ENCODE measurements at places on chromosomes 16 and 17. TPM values are rescaled to one million over a fixed set of nuclear protein-coding genes. Genes with fewer than 3 reads are reported as not detected.

The DRC3 gene
- total RNA-seq: 0.29 TPM

The CIAO3 gene
- total RNA-seq: 49.5 TPM

The FOXF1 gene
- total RNA-seq: not detected

The SLC2A4 gene
- total RNA-seq: 0.42 TPM

The HAP1 gene
- 0.76 TPM for total RNA-seq

The CDC6 gene
- total RNA-seq: 4.7 TPM

The ABCC3 gene
- not detected for total RNA-seq

The RNF157 gene
- total RNA-seq: 17.8 TPM

The MRPL38 gene
- total RNA-seq: 133 TPM

The TBC1D3C gene
- not detected for total RNA-seq

The CMIP gene
- total RNA-seq: 163 TPM

GRCh38 chr17:76417499-76418143 is 33.2 kb downstream of the SPHK1 start:
- no peak overlapping the region for H3K27ac ChIP-seq
- peaks cover 46% of the 10 kb centered on the region for H3K4me1 ChIP-seq
- H3K4me3 ChIP-seq: peak overlapping the region; percentile 34
- peaks cover 2% of the 10 kb centered on the region for H3K27me3 ChIP-seq

DNA sequence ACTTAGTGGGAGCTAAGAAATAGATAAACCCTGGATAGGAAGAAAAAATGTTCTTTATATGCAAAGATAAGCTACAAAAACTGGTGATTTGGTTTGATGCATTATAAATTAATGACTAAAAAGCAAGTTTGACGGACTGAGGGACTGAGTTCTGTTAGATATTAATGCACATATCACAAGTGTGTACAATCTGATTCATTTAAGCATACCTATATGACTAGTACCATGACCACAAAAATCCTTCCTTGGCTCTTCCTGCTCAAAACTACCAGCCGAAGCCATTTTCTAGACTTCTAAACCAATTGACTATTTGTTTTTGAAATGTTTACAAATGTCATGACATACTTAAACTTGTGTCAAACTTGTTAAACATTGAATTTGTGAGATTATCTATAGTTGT is 374.5 kb upstream of the MON1B start:
- H3K27me3 ChIP-seq: no peaks in the 10 kb centered on the region
- peaks cover 5% of the 10 kb centered on the region for H3K4me1 ChIP-seq
- no peaks in the 10 kb centered on the region for H3K36me3 ChIP-seq
- DNase-seq: no peak
- no peak overlapping the region for H3K27ac ChIP-seq

DNA sequence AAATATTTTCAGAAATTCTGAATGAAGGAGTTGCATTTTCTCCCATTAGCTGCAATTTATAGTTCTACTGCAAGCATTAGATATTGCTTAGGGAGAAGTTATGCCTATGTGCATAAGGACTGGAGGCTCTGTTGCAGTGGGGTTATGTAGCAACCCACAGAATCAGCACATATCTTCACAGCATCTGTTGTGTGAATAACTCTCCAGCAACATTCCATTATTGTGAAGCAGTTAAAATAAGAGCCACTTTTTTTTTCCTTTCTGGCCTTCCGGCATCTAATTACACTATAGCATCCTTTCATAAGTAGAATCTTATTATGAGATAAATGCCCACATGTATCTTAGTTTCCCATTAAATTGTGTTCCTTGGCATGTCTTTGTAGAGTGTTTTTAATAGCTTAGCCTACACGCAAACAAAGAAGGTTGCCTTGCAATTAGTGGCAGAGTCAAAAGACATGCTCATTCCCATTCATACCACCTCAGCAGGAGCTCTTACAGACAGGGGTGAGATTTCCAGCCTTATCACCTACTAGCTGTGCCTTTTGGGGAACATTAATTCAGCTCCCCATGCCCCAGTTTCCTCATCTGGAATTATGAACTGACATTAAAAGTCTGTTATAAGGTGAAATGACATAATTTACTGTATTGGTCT is 596.0 kb upstream of the GOT2 start:
- DNase-seq: no peak
- H3K27ac ChIP-seq: no peak overlapping the region
- H3K4me1 ChIP-seq: no peaks in the 10 kb centered on the region
- peaks cover 4% of the 10 kb centered on the region for H3K27me3 ChIP-seq
- H3K4me3 ChIP-seq: no peak overlapping the region
- no peaks in the 10 kb centered on the region for H3K36me3 ChIP-seq

DNA sequence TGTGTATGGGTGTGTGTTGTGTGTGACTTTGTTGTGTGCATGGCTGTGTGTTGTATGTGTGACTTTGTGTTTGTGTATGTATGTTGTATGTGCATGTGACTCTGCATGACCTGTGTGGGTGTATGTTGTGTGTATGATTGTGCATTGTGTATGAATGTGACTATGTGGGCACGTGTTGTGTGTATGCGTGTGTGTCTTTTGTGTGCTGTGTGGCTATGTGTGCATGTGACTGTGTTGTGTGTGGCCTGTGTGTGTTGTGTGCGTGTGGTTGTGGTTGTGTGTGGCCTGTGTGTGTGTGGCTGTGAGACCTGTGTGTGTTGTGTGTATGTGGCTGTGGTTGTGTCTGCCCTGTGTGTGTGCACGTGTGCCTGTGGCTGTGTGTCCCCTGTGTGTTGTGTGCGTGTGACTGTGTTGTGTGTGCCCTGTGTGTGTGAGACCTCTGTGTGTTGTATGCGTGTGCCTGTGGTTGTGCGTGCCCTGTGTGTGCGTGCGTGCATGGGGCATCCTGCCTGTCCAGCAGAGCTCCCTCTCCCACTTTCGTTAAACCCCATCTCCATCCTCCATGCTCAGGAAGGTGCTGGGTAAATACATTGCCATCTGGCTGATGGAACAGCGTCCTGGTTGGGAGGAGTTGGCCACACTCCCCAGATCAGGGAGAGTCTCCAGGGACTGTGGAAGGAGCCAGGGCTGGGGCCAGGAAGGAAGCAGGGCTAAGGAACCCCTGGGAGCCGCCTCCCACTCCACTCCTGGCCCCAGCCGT is 90.1 kb upstream of the GSE1 start:
- H3K27me3 ChIP-seq: peaks cover 11% of the 10 kb centered on the region
- H3K4me1 ChIP-seq: peaks cover 32% of the 10 kb centered on the region
- DNase-seq: no peak
- H3K4me3 ChIP-seq: peak overlapping the region; percentile 83
- peaks cover 9% of the 10 kb centered on the region for H3K36me3 ChIP-seq
- peak overlapping the region; percentile 93 for H3K27ac ChIP-seq

- no peak overlapping the region for H3K27ac ChIP-seq
- H3K27me3 ChIP-seq: no peaks in the 10 kb centered on the region
- no peaks in the 10 kb centered on the region for H3K4me1 ChIP-seq
- no peak overlapping the region for H3K4me3 ChIP-seq
- peaks cover 4% of the 10 kb centered on the region for H3K36me3 ChIP-seq
These were observed 144.0 kb downstream of the MYO1D start for GRCh38 chr17:32732900-32733299.

- no peak for DNase-seq
- H3K27me3 ChIP-seq: peaks cover 5% of the 10 kb centered on the region
These were observed 50.6 kb downstream of the PGS1 start for GRCh38 chr17:78428836-78429617.

GRCh38 chr17:76381633-76382350 is 2.6 kb upstream of the SPHK1 start:
- H3K27me3 ChIP-seq: peaks cover 18% of the 10 kb centered on the region
- no peaks in the 10 kb centered on the region for H3K36me3 ChIP-seq
- H3K4me3 ChIP-seq: peak overlapping the region; percentile 30
- DNase-seq: no peak
- no peak overlapping the region for H3K27ac ChIP-seq
- H3K4me1 ChIP-seq: peaks cover 9% of the 10 kb centered on the region

GRCh38 chr16:81752876-81753227 is 26.2 kb upstream of the PLCG2 start:
- no peak for DNase-seq
- no peak overlapping the region for H3K4me3 ChIP-seq
- no peaks in the 10 kb centered on the region for H3K4me1 ChIP-seq
- H3K27me3 ChIP-seq: no peaks in the 10 kb centered on the region
- no peaks in the 10 kb centered on the region for H3K36me3 ChIP-seq
- H3K27ac ChIP-seq: no peak overlapping the region

GRCh38 chr16:51150165-51150887 is 744 bp downstream of the SALL1 start:
- peak overlapping the region; percentile 94 for H3K27ac ChIP-seq
- H3K4me3 ChIP-seq: peak overlapping the region; percentile 91
- no peaks in the 10 kb centered on the region for H3K36me3 ChIP-seq
- H3K4me1 ChIP-seq: peaks cover 41% of the 10 kb centered on the region

GRCh38 chr17:48442819-48443218 is 12.8 kb upstream of the SKAP1 start:
- peaks cover 4% of the 10 kb centered on the region for H3K4me1 ChIP-seq
- DNase-seq: no peak
- no peak overlapping the region for H3K4me3 ChIP-seq

GRCh38 chr17:1377334-1377733 is 22.7 kb downstream of the YWHAE start:
- H3K4me3 ChIP-seq: no peak overlapping the region
- no peaks in the 10 kb centered on the region for H3K36me3 ChIP-seq
- H3K27me3 ChIP-seq: peaks cover 9% of the 10 kb centered on the region
- no peak for DNase-seq
- peaks cover 39% of the 10 kb centered on the region for H3K4me1 ChIP-seq

DNA sequence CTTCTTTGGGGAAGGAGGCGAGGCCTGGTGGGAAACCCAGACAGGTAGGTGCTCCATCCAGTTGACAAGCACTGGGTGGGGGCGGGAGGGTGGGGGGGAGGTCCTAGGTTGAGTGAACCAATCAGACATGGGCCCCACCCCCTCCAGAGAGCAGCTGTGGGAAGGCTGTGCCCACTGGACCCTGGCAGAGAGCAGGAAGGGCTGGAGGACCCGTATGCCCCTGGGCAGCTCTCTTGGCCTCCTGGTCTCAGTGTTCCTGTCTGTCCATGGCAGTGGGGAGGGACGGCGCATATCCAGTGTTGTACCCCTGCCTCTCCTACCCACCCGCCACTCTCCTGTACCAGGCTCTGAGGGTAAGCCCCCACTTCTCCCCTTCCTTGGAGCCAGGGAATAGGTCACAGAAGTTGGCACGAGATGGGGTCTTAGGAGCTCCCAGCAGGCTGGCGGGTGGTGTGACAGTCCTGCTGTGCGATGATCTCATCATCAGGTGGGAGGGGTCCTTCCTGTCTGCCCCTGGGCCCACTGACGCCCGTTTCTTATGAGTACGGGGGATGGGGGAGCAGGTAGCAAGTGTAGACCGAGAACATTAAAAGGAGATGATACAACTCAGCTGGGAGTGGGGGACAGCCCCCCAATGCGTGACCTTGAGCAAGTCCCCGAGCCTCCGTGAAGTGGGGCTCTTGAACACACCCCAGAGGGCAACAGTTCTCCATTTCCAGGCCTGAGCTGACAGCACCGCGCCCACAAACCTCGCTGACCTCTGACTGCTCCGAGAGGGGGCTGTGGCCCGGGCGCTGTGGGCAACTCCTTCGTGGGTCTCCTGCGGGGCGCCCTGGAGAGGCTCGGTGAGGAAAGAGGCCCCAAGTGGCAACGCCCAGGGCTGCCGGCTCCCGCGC is 1.2 kb upstream of the ZFPM1 start:
- no peaks in the 10 kb centered on the region for H3K36me3 ChIP-seq

DNA sequence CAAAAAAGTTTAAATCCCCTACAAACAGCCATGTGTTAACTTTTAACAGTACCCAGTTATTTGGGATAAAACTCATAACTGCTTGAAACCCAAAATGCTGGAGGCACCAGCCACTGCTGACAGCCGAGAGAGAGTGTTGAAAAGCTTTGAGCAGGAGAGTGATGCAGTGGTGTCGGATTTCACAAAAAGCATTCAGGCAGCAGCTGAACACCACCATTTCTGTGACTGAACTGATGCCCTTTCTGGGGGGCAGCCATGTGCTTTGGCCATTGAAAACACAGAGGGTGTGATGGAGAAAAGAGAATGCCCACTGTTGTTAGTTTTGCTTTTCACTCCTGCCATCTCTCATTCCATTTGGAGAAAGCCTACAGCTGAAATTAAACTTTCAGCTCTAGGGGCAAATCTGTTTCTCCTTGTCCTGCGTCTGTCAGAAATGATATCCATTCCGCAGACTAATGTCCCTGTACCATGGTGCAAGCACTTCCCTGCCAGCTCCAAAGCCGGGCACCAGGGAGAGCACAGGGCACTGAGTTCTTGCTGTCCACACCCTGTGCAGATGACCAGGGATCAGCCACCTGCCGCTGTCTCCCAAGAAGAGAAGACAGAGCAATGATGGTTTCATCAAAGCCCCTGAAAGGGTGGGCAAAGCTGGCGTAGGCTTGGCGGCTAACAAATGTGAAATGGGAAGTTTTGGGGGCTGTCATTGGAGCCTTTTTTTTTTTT is 16.6 kb upstream of the MLYCD start:
- H3K27ac ChIP-seq: no peak overlapping the region
- no peaks in the 10 kb centered on the region for H3K36me3 ChIP-seq
- no peak overlapping the region for H3K4me3 ChIP-seq
- peaks cover 21% of the 10 kb centered on the region for H3K4me1 ChIP-seq

DNA sequence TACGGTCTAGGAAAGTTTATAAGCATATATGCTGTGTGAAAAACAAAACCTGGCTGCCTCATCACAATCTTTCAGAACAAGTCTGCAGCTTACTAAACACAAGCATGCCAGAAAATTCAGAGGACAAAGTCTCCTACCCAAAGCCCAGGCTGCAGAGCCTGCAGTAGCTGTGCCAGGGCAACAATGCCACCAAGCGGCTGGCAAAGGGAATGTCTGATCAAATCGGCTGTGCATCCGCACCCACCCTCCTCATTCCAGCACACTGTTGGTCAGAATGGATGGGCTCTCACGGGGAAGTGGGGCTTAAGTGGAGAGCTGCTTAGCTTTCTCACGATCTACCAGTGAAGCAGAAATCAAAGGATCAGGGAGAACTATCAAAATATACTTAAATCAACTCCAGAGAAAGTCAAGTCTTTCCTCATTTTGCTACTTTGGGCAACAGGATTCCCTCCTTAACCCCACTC is 73.5 kb downstream of the CYTH1 start:
- peak; percentile 71 for DNase-seq
- no peaks in the 10 kb centered on the region for H3K4me1 ChIP-seq
- no peaks in the 10 kb centered on the region for H3K27me3 ChIP-seq
- no peak overlapping the region for H3K27ac ChIP-seq
- no peak overlapping the region for H3K4me3 ChIP-seq

- H3K4me3 ChIP-seq: no peak overlapping the region
- peaks cover 5% of the 10 kb centered on the region for H3K36me3 ChIP-seq
- peaks cover 2% of the 10 kb centered on the region for H3K27me3 ChIP-seq
- H3K27ac ChIP-seq: no peak overlapping the region
These were observed 130.9 kb downstream of the STX8 start for GRCh38 chr17:9444687-9445086.

DNA sequence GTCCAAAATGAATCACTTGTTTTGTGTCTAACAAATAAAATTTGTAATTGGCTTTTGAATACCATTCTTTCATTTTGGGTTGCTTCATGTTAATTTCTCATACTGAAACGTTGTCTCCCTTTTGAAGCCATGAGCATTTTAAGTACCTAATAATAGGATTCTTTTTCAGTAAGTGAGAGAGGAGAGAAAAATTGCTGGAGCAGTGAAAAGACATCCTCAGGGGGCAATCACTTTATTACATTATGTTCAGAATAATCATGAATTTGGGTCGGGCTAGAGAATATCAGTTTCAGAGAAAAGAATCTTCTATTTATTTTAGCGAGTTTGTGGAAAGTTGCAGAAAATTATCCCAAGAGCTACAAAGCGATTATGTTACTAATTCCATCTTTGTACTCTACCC is 96.8 kb downstream of the CNTNAP4 start:
- DNase-seq: no peak
- no peak overlapping the region for H3K4me3 ChIP-seq
- H3K4me1 ChIP-seq: no peaks in the 10 kb centered on the region
- H3K27ac ChIP-seq: no peak overlapping the region
- no peaks in the 10 kb centered on the region for H3K27me3 ChIP-seq

- H3K4me1 ChIP-seq: peaks cover 10% of the 10 kb centered on the region
- no peaks in the 10 kb centered on the region for H3K36me3 ChIP-seq
- peak overlapping the region; percentile 47 for H3K4me3 ChIP-seq
- H3K27ac ChIP-seq: peak overlapping the region; percentile 16
These were observed 47.5 kb downstream of the NT5M start for GRCh38 chr17:17350491-17351355.
